Gastrocnemius medialis (tissue), 4 donors: ENCODE measurements at places on chromosomes 5 and 9. TPM values are rescaled to one million over a fixed set of nuclear protein-coding genes. Genes with fewer than 3 reads are reported as not detected.

SH3RF2 gene
- 45.6 TPM for total RNA-seq

ATP10B gene
- total RNA-seq = 0.63 TPM

DOK3 gene
- 5.1 TPM for total RNA-seq

IL5 gene
- not detected for total RNA-seq

LAMC3 gene
- 1.5 TPM for total RNA-seq

SSBP2 gene
- 30.4 TPM for total RNA-seq

DMGDH gene
- 0.15 TPM for total RNA-seq

C1QTNF2 gene
- not detected for total RNA-seq

SMIM33 gene
- total RNA-seq = not detected

CRB2 gene
- total RNA-seq = not detected

MARCOL gene
- total RNA-seq = not detected
